ENCODE measurements at places on chromosomes 2 and 18.
A peak's percentile ranks its signal among the peaks of the same experiment; 100 is the strongest.

GRCh38 chr18:48869591-48869990, 81.2 kb downstream of the SMAD7 start:
- DNase-seq = no peak

GRCh38 chr2:241103176-241103595, 1.1 kb upstream of the MTERF4 start:
- no peak for DNase-seq

DNA sequence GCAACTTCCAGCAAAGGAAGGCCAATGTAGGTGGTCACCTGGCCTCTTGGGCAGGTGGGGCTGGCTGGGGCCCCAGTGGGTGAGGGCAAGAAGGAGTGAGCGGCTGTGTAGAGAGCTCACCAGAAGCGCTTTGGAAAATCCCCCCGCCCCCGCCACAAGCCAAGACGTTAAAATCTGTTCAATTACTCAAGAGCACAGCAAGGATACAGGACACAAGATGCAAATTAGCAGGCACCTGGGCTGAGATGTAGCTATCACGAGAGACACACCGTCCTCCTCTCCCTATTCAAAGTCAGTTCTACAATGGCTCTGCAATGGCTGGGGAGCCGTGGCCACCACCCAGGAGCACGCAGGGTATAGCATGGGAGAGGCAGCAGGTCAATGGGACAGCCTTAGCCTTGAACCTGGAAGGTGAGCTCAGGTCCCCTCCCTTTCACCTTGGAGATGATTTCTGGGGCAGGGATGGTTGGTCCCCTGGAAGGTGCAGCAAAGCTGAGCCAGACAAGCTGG, 38.5 kb upstream of the GPR17 start:
- DNase-seq = no peak

DNA sequence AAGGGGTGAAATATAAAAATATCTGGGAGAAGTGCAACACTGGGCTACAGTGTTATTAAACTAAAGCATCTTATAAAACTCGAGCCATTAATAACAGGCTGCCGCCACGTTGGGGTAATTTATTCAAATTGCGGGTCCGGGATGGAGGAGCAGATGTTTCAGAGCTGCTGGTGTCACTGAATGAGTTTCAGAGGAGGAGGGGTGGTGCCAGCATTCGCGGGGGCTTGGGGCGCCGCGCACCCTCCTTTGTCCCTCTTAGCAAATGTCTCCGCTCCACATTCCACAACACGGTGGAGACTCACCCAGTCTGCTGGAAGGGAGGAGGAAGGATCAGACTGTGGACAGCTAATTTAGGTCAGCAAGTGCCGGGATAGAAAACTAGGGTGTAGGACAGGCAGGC, 260.5 kb downstream of the CELF4 start:
- DNase-seq = no peak

DNA sequence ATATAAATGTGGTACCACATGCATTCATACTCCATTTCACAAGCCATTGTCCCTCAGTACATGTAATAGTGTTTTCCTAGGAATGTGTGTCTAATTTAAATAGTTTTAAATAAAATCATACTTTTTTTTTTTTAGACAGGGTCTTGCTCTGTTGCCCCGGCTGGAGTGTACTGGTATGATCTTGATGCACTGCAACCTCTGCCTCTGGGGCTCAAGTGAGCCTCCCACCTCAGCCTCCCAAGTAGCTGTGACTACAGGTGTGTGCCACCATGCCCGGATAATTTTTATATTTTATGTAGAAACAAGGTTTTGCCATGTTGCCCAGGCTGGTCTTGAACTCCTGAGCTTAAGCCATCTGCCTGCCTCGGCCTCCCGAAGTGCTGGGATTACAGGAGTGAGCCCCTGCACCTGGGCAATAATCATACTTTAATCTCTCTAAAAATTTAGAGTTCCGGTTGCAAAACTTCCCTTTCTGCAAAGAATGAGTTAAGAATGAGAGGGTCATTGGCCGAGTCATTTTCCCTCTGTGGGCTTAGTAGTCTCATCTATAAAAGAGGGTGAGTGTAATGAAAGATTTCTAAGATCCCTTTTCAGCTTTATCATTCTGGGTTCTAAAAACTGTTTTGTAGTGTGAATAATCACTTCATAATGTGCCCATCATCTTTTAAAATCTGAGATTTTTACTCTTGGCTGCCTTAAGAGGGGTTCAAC, 116.0 kb upstream of the PELI1 start:
- DNase-seq = no peak

DNA sequence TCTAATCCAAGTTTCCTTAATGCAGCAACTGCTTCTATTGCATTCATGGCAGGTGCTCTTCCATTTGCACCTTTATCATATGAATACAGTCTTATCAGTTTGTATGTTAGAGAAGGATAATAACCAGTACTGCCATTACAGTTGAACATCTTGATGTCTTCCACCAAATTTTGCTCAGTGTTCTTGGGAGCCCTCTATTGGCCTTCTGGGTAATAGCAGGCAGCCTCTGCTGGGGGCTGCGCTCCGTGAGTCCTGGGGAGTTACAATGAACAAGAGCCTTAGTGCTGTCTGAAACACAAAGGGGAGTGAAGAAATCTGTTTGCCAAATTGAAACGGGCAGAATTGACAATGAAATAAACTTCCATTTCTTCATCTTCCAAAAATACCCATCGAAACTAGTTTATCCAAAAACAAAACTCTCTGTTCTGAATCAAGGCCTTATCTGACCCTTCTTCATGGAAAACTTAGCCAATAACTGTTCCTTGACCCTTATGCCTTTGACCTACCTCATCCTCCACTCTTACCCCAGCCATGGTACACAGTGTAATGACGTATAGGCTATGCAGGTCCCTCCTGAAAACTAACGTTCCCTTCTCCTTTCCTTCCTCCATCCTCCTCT, 79.9 kb downstream of the ALK start:
- peak; percentile 3 for DNase-seq

- DNase-seq = no peak
Observed at GRCh38 chr2:953975-954686, 3.5 kb downstream of the SNTG2 start.

GRCh38 chr18:10951631-10952544, 197.5 kb downstream of the PIEZO2 start:
- no peak for DNase-seq

DNA sequence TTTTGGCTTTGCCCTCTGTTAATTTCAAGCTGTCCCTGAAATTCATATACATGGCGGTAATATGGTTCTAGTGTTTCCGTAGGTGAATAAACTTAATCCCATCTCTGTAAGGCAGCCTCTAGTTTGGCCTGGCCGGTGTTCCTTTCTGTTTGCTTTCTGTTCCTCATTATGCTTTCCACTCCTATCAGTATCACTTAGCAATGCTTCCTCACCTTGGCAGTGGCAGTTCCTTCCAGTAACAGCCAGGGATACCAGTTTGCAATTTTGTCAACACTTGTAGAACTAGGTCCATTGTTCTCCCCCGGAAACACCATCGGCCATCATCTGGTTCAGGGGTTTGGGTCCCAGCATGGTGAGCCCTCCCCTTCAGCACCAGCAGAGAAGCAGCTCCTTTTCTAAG, 18.2 kb upstream of the TNP1 start:
- DNase-seq = no peak

DNA sequence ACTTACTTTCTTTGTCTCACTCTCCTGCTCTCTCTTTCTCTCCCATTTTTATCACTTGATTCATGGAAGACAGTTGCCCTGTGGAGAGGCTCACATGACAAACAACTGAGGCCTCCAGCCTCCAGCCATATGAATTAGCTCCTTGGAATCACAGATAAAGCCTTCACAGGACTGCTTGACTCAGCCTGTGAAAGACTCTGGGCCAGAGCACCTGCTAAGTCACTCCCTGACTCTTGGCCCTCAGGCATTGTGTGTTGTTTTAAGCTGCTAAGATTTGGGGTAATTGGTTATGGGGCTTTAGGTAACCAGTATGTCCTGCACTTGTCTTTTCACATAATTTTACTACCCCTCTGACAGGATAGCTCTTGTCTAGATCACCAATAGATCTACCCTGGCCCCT, 334.9 kb downstream of the SOX11 start:
- DNase-seq = no peak

DNA sequence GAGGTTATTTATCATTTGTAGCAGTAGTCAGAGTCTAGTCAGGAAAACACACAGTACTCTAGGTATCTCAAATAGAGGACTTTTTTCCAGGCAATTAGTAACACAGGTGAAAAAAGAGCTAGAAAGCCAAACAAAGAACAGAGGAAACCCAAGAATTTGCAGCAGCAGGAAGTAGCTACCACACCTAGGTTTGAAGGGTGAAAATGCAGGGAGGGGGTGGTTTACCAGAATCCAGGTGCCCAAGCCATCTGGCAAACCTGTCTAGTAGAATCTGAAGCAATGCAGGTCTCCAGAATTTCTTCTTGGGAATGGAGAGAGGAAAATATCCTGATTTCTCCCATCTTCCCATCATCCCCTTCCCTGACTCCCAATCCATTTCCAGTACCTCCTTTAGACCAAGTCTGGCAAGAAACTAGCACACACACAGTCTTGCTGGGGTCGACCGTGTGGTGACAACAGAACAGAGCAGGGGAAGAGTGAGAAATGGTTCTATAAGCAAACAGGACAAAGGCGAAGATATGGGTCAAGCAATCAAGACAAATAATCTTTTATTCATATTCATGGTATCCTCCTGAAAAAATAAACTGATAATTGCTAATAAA, 231.9 kb upstream of the MMADHC start:
- DNase-seq = no peak

GRCh38 chr2:181900007-181900651, 8.6 kb downstream of the ITPRID2 start:
- DNase-seq = no peak

DNA sequence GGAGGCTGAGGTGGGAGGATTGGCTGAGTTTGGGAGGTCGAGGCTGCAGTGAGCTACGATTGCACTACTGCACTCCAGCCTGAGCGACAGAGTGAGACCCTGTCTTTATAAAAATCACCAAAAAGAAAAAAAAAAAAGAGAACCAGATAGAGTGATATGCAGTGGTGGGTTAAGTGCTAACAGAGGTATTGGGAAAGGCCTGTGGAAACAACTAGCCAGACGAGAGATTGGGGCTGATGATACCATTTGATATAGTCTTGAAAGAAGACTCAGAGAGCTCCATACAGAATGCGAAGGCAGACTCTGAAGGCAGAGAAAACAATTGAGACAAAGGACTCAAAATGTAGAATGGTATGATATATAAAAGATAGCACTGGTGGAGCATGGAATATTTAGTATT, 134.1 kb downstream of the CDC42EP3 start:
- no peak for DNase-seq
